Aorta (tissue), 5 donors: ENCODE measurements at places on chromosomes 5 and 9. TPM values are rescaled to one million over a fixed set of nuclear protein-coding genes. Genes with fewer than 3 reads are reported as not detected.

The CDC20B gene
- total RNA-seq = not detected

The TEK gene
- total RNA-seq = 26.0 TPM

The PCDHA13 gene
- 0.15 TPM for total RNA-seq

The LHX2 gene
- total RNA-seq = not detected

The CBY3 gene
- total RNA-seq = not detected

GRCh38 chr5:126988021-126988569, 42.3 kb downstream of the MARCHF3 start:
- DNase-seq = no peak

- DNase-seq = no peak
Measured at GRCh38 chr5:168239325-168239724, 52.1 kb upstream of the WWC1 start.

DNA sequence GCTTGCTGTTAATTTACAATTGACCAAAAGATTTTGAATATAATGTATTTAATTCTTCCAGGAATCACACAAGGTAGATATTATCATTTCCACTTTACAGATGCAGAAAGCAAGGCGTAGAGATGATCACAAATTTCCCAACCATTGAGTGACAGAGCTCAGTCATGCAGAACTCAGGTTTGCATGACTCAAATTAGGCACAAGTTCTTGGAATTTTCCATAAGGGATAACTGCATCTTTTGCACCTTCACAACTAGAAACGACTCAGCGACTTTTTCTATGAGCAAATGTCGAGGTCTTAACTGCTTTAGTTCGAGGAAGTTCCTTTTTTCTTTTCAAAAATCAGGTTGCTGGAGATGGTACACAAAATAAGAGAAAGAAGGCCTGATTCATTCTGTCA, 265.5 kb upstream of the PAPPA start:
- DNase-seq = no peak

DNA sequence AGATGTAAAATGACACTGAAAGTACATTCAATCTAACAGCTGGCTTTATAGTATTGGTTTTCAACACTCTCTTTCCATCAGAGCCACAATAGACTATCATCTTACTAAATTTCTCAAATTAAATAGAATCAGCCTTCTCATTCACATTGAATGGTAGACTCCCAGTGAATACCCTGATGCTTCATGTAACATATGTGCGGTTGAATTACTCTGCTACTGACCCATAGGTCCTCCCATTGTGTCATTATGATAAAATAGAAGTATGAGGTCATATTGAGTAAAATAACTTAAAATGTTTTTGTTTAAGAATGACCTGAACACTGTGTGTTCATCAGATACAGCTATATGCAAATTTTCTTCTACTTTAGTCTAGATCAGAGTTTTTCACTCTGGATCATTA, 75.9 kb upstream of the ADAMTSL1 start:
- DNase-seq = no peak

GRCh38 chr9:124686918-124687317, 84.2 kb downstream of the NR6A1 start:
- DNase-seq = no peak

DNA sequence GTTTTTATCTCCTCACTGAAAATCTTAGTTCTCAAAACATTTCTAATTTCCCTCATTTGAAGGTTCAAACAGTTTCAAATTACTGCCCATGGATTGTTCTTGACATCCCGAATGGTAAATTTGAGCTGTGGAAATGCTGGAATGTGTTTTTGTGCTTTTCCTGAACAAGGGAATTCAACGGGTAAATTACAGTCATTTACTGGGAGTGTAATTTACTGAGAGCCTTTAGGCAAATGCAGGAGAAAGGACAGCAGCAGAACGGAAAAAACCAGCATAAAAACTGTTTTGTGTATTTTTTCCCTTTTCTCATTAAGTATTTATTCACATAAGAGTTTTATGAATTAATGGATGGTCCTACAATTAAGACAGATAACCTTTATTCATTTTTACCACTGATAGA, 139.2 kb downstream of the PBX3 start:
- no peak for DNase-seq

GRCh38 chr5:11851416-11851815, 52.8 kb downstream of the CTNND2 start:
- no peak for DNase-seq

DNA sequence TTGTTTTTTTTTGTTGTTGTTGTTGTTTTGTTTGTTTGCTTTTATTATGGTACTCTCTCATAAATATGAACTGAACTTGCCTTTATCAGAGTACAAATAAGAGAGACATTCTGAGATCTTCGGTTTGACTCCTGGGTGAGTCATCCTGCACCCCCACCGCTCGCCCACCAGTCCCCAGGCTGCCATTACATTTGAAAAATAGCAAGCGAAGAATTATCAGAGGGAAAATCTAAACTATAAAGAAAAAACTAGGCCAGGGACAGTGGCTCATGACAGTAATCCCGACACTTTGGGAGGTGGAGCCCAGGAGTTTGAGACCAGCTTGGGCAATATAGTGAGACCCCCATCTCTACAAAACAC, 122.1 kb upstream of the MAP3K1 start:
- no peak for DNase-seq

DNA sequence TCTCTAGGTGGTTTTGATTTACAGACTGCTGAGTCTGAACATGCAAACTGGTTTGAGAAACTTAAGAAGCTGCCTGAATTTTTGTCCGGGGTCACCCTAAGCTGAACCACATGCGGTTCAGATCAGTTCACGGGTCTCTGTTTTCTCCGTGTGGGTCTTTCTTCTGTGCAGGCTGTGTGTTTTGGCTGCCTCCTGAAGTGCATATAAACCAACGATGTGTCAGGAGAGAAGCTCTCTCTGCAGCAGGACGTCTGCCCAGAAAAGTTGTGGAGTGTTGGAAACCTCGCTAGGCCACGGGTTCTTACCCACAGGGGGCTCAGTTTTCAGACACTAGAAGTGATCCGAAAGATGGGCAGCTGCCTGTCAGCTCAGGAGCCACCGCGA, 364.2 kb downstream of the IRX2 start:
- DNase-seq = no peak
